NCI-H146 (cell line): ENCODE measurements at places on chromosomes 3 and 15.
A peak's percentile ranks its signal among the peaks of the same experiment; 100 is the strongest.

- DNase-seq: no peak
These were observed 445.4 kb upstream of the DPH6 start for GRCh38 chr15:35991386-35991785.

GRCh38 chr3:28891485-28891884, 389.4 kb upstream of the RBMS3 start:
- no peak for DNase-seq

GRCh38 chr3:30655187-30655812, 48.9 kb downstream of the TGFBR2 start:
- DNase-seq: peak; percentile 14

- DNase-seq: no peak
These were observed 23.1 kb upstream of the LEKR1 start for GRCh38 chr3:156802821-156803606.

- DNase-seq: no peak
These were observed 32.8 kb downstream of the TMEM212 start for GRCh38 chr3:171875923-171876412.

DNA sequence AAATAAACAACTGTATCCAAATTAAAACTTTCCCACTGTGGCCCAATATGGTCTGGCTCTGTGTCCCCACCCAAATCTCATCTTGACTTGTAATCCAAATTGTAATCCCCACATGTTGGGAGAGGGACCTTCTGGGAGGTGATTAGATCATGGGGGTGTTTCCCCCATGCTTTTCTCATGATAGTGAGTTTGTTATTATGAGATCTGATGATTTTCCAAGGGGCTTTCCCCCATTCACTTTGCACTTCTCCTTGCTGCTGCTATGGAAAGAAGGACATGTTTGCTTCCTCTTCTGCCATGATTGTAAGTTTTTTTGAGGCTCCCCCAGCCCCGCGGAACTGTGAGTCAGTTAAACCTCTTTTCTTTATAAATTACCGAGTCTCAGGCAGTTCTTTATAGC, 55.0 kb downstream of the MINDY4B start:
- DNase-seq: no peak

DNA sequence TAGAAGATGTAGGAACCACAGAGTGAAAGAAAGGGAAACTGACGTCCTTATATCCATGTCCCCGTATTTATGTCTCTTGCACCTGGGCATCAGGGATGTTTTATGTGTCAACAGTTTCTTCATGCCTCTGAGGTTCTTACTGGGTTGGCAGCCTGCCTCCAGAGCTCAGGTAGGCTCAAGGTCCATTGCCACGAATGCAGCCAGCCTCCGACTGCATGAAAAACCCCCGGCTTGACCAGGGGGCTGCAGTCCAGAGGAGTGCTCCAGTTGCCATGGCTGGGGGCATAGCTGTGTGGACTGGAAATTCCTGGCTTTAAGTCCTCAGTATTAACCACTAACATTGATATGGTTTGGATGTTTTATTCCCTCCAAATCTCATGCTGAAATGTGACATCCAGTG, 2.8 kb upstream of the CSPG5 start:
- no peak for DNase-seq

GRCh38 chr3:43523454-43524053, 98.3 kb downstream of the ANO10 start:
- no peak for DNase-seq

DNA sequence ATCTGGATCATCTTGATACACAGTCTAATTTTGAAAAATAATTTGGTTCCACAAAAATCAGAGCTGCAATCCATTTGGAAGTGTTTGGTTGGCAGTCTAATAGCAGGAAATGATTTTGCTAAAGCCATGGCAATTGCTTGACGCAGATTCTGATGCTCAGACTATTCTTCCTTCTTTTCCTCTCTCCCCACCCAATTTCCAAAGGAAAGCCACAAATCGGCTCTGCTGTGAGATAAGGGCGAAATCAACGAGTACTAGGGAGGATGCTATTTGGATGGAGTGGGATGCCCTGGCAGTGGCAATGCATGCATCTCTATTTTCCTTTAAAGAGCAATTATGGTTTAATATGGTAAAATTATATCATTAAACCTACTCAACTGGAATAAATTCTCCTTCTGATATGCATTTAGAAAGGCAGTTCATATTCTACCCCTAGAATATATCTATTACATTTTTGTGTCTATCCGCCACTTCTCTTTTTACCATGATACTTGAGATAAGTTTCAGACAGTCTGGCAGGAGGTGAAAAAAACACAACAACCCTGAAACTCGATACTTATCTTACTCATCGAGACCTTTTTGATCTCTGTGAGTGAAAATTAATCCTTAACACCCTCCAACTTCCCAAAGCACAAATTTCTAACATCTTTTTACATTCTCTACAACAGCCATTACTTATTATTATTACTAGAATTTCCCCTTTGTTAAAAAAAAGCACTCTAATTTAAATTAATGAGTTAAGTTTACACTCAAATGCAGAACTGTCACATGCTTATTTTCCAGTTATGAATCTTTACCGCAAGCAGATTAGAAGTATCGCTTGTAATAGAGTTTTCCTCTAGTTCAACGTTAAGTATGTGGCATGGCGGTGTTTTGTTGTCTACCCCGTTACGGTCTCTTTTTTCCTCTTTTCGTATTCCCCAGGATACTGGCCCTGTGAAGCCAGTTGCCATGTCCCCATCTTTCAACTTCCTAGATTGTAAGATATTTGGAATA, 433.3 kb downstream of the FOXP1 start:
- DNase-seq: no peak

GRCh38 chr15:63457379-63457778, 47.0 kb upstream of the USP3 start:
- DNase-seq: no peak

- DNase-seq: peak; percentile 57
These were observed 8.1 kb downstream of the PXYLP1 start for GRCh38 chr3:141239511-141240281.

DNA sequence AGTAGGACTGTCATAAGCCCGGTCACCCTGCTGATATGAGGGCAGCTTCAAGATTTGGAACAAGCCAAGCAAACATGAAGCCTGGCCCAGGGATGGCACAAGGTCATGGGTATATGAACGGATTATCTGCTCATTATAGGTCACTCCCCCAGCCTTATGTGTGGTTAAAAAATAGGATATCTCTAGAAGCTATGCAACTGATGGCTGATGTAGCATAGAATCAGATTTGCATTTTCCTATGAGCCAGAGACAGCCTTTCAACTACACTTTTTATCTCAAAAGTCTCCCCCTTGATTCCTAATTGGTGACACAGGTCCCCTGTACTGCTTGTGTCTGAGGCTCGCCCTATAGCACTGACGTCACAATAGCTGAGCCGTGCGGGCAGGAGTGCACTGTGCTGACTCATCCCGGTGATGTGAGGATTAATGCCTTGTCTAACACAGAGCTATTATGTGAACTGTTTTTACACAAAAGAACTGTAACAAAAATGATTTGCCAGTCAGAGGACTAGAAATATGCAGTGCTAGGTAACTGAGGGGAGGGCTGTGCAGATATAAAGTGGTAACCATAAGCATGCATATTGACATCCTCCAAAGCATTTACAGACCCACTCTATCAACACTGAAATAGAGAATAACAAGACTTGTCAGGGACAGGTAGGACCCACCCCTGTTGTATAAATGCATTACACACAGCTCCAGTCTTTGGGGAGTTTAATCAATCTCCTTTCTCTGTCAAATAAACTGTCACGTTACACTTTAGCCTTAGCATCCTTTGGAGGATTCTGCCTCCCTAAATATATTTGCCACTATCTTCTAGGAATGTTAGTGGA, 204.9 kb downstream of the TIGIT start:
- DNase-seq: peak; percentile 85

DNA sequence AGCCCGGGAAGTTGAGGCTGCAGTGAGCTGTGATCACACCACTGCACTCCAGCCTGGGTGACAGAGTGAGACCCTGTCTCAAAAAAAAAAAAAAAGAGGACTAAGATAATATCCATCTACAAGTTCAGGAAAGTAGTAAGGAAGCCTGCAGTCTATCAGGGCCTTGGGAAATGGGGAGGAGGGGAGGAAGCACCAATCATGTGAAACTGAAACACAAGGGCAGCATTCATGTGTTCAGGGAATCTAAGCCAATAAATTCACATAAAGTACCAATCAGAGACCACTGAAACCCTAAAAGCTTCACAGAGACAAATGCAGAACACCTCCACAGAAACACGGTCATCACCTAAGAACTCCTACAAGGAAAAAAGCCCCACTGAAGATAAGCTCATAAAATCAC, 22.9 kb upstream of the HHATL start:
- DNase-seq: no peak

- no peak for DNase-seq
These were observed 225.2 kb downstream of the ADAMTS17 start for GRCh38 chr15:100116416-100117190.

GRCh38 chr3:152244517-152244888, 24.2 kb upstream of the MBNL1 start:
- no peak for DNase-seq

- DNase-seq: no peak
These were observed 133.7 kb downstream of the FOXB1 start for GRCh38 chr15:60137711-60138396.

DNA sequence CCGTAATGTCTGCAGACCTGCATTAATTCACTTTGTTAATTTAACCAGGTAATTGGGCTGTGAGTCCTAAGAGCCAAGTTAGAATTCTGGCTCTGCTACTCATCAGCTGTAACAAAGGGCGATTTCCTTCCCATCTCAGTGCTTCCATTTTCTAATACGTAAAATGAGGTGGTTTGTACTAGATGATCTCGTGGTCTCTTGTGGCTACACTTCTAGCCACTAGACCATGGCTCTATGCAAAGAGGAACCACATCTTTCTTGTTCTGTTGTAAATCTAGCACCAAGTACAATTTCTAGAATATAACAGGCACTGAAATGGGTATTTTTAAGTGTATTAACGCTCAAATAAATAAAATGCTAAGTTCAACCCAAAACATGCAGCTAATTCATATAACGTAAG, 174.4 kb upstream of the THBS1 start:
- no peak for DNase-seq

GRCh38 chr15:81575436-81576123, 201.6 kb upstream of the TMC3 start:
- DNase-seq: peak; percentile 54

DNA sequence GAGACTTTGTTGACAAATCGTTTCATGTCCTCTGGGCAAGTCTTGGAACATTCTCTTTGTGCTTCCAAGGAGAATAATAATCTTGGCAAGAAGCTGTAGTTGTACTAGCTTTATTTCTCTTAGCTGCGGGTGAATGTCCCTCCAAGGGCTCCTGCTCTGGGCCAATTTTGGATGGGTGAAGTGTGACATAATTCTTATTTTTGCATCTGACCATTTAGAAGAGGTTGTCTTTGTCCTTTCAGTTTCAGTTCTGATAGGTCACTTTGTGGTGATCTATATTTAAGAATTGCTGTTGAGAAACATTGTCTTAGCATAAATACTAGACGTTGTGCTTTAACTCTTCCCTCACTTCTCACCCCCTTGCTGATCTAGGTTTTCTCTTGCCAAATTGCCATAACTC, 164.8 kb upstream of the RORA start:
- DNase-seq: no peak

DNA sequence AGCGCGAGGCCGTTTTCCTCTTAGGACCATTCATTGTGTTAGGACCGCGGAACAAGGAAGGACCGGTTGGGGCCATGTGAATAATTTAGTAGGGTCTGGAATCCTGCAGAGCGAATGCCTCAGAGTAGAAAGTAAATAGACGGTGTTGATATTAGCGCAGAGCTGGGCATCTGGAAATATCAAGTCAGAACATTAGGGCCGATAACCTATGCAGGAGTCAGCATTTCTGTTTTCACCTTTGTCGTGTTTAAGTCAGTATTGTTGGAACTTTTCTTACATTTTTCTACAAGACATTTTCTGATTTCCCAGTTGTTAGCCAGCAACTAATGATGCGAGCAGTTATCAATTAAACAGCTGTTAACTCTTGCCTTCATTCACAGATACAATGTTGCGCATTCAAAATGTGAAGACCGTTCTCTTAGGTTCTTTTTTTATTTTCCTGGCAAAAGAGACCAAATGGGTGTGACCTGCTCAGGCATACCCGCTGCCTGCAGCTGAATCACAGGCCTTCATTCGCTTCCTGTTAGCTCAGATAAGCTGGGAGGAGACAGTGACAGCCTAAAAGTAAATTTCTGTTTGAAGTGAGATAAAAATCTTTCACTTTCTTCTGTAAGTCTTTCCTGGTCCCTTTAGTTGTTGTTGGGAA, 966 bp upstream of the PKM start:
- peak; percentile 75 for DNase-seq

DNA sequence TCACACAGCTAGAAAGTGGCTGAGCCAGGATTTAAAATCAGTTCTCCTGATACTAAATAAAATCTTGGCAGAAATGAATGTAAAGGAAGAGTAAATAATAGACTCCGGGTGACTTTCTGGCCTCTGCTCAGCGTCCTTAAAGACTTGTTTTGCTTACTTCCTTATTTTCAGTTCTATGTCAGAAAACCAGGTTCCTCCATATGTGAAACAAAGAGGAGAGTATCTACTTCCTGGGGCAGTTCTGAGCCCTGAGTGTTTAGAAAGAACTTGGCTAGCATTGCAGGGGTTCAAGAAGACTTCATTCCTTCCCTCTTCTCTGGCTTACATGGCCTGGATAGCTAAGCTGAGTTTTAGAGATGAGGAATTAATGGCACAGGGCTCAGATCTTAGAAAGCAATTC, 222.8 kb upstream of the TLE3 start:
- no peak for DNase-seq

DNA sequence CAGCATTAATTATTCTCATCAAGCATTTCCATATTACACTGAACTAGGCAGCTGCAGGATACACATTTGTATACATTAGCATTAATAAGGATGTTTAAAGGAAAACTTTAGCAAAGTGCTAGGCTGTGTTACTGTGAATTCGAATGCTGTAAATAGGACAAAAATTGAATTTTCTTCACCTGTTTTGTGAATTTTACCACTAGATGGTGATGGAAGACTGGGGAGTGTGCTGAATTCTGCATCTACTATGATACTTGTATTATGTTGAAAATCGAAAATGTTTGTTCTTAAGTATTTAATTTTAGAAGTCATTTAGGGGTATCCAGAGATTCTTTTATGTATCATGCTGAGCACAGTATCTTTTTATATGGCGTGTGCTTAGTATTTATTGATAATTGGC, 12.3 kb upstream of the P2RY14 start:
- no peak for DNase-seq

GRCh38 chr3:119098619-119099222, 47.2 kb upstream of the TEX55 start:
- peak; percentile 19 for DNase-seq

- no peak for DNase-seq
These were observed 166.6 kb downstream of the ANO10 start for GRCh38 chr3:43455233-43455632.

DNA sequence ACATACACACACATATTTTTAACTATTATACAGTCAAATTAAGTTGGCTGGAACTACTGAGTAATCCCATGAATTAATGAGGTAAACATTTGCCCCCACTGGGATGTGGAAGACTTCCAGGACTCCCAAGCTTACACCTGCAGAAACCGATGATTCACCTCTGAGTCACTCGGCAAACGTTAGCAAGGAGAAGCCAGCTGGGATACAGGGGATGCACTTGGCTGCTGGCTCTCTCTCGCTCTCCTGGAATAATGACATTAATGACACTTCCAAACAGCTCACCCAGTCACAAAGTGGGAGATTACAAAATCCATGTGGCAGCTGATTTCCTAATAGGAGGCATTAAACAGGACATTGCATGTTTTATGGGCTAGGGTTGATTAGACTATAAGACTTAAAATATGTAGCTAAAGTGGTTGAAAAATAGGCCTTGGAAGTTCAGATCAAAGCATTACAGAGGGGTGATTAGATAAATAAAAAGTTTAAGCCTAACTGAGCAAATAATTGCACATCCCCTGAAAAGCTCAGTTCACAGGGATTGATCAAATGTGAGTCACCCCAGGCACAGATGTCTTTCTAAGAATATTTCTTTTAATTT, 500.9 kb downstream of the SOX2 start:
- DNase-seq: peak; percentile 98
